ENCODE measurements at places on chromosomes 5 and 9.

- DNase-seq: no peak
Measured at GRCh38 chr9:83538172-83538889, at the start of gene FRMD3. Gene FRMD3 (minus strand): TSS chr9:83538401. CDS start chr9:83538231, 170 bp downstream.

GRCh38 chr9:19119246-19119645, 8.0 kb downstream of the PLIN2 start:
- DNase-seq: no peak

DNA sequence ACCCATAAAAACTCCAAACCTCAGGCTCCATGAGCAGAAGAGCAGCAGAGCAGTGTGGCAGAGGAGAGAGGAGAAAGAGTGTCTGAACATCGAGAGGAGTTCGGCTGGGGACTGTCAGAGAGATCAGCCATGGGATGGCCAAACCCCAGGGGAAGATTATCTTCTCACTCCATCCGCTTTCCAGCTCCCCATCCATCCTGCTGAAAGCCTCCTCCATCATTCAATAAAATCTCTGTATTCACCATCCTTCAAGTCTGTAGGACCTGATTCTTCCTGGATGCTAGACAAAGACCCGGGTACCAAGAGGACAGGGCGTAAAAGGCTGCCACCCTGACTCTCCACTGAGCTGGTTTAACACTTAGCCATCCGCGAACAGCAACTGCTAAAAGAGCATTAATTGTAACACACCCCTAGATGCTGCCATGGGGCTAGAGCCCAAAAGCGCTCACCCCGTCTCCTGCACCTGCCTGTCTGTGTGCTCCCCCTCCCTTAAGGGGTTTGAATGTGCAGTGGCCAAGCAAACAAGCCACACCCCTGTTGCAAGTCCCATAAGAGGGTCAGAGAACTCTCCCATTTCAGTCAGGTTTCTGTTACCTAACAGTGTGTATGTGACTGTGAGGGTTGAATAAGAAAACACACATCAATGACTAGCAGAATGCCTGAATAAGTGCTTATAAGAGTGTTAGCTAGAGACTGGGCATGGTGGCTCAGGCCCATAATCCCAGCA, 13.9 kb upstream of the SELENOP start:
- DNase-seq: no peak

- DNase-seq: no peak
Measured at GRCh38 chr9:113640418-113640817, 176.9 kb downstream of the RGS3 start.

DNA sequence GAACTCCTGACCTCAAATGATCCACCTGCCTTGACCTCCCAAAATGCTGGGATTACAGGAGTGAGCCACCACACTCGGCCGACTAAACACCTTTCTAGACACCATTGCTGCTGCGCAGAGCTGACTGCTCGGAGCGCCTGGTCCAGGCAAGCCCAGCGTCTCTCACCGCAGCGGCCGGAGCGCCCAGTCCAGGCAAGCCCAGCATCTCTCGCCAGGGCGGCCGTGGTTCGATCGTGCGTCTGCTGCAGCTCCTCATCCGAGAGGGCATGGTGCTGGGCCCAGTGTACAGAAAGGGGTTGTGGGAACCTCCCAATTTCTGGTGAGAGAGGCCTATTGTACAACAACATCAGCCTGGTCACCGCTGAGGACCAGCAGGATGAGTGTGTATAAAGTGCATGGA, 109.5 kb upstream of the RAPGEF1 start:
- DNase-seq: no peak

GRCh38 chr9:14021871-14022525, 291.9 kb downstream of the NFIB start:
- DNase-seq: no peak

DNA sequence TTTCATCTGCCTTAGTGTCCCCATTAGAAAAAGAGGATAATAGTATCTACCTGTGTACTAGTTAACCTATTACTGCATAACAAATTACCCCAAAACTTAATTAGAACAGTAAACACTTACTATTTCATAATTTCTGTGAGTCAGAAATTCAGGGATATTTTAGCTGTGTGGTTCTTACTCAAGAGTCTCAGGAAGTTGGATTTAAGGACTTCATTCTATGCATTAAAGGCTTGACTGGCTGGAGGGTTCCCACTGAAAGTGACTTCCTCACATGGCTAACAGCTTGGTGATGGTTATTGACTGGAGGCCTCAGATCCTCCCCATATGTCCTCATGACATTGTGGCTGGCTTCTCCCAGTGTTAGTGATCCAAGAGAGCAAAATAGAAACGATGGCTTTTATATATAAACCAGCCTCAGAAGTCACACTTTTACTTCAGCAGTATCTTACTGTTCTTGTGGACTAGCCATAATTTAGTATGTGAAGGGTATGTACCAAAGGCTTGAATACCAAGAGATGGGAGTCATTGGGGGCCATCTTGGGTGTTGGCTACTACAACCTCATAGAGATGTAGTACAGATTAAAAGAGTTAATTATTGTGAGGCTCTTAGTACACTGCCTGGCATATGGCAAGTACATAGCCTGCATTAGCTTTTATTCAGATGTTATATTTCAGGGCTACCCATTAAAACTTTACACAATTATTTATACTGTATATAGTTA, 9.9 kb downstream of the RAD23B start:
- DNase-seq: no peak

DNA sequence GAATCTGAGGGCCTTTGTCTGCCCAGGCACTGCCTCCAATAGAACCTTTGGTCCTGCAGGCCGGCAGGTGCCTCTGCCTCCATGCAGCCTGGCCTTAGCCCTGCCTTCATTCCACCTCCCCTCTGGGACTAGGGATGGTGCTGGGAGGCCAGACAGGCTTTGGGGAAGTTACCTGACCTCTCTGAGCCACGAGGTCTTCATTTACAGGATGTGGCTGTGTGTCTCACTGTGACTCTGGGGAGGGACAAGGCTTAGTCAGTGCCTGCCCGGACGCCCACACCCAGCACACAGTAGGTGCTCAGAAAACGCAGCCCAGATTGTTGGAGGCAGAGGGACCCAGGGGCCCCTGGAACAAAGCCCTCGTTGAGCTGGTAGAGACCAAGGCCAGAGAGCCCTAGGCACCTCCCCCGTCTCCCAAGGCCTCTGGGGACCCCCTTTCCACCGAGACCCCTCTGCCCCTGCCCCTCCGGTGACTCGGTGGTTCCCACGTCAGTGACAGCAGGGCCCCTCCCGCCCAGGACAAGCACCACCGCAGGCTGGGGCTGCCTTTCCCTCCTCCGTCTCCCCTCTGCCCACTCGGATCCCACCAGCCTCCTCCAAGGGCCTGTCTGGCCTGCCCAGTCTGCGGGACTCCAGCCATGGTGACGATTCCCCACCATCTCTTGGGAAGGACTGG, 46.9 kb upstream of the EGFL7 start:
- DNase-seq: no peak

GRCh38 chr5:139689631-139690063, 41.5 kb downstream of the CXXC5 start:
- DNase-seq: no peak

DNA sequence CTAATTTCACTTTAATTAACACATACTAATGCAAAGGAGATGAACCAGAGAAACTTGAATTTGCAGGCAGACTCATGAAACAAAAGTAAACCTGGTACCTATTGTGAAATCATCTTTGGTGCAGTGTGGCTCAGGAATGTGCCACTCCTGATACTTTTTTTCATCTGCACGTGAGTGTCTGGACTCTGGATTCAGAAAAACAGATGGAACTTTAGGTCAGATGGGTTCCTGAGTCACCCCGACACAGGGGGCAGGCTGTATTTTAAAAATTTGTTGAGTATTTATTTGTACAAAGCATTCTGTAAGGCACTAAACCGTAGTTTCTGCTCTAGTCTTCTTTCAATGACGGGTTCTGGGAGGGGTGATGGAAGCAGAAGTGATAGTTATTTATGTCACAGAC, 52.2 kb upstream of the TUT7 start:
- DNase-seq: no peak

- DNase-seq: no peak
Measured at GRCh38 chr5:137639645-137640044, 96.2 kb downstream of the KLHL3 start.

DNA sequence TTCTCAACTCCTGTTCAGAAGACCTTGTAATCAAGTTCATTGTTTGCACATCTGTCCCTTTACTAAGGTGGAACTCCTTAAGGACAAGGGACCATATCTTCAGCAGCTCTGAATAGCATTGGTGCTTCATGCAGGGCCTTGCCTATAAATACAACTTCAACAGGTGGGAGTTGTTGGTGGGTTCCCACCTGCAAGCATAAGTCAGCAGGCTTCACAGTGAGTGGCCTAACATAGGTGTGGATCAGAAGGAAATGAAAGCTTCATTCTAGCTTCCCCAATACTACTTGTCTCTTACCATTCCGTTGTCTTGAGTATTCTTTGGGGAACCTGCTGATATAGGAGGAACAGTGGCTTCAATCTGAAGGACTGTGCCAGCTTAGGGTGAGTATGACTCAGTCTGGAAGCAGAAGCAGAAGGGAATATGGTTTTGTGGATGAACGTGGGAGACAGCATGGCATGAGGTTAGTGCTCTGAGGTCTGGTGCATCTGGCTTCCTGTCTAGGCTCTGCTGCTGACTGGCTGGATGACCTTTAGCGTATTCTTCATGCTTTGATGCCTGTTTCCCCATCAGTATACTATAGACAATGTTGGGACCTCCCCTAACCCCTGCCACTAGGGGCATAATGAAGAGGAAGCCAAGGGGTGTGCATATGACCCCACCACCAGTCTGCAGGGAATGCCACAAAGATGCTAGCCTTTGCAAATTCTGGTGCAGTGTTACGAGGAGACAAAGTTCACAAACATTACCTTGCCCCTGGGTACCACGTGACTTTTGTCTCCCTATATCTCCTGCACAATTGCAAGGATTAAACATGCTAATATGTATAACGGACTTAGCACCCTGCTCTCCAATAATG, 192.3 kb downstream of the PALM2AKAP2 start:
- DNase-seq: no peak

DNA sequence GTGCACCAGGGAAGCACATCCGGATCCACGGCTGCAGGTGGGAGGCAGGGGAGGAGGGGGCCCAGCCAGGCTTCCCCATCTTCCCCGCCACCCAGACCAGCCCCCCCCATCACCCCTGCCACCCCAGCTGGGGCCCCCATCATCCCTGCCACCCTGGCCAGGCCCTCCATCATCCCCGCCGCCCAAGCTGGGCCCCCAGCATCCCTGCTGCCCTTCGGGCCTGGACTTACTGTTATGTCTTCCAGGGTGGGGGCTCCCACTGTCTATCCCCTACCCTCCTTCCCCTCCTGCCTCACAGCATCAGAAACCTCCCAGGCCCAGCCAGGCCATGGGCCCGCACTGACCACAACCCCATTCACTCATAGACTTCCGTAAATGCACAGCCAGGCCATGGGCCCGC, 27.5 kb downstream of the SLC6A18 start:
- no peak for DNase-seq

- DNase-seq: no peak
Measured at GRCh38 chr9:80175286-80176150, 603.8 kb downstream of the TLE4 start.

GRCh38 chr5:81657386-81657785, 93.5 kb downstream of the SSBP2 start:
- DNase-seq: no peak

GRCh38 chr5:136724161-136724560, 358.8 kb upstream of the TRPC7 start:
- no peak for DNase-seq
